ENCODE measurements at places on chromosomes 1 and 21.

DNA sequence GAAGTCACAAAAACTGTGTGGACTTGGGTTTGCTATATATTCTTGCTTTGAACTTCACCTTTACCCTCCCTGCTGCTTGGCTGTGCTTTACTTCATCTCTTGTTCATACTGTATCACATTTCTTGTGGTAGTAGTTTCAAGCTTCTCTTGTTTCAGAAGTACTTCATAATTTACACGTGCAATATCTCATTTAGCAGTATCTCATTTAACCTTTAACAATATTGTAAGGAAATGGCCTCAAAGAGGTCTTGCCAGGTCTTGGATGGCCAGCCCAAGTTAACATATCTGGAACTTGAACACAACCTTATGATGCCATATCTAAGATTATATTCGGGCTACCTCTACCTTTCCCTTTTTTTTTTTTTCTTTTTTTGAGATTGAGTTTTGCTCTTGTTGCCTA, 1.7 kb upstream of the TRIM45 start:
- DNase-seq = no peak

DNA sequence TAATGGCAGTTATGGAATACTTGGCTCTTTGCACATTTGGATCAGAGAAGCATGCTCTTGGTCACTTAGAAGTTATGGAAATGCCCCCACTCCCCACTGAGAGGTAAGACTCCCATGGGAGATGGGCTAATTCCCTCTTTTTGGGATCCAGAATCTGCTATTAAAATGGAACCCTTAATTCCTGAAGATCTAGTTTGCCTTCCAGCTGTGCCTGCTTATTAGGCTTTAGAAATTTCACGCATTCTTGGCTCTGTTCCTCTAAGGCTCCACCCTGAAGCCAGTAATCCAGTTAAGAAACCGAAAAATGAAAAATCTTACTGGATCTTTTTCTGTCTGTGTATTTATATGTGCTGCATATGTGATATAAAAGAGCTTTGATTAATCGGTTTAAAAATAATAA, 76.7 kb downstream of the USH2A start:
- no peak for DNase-seq

DNA sequence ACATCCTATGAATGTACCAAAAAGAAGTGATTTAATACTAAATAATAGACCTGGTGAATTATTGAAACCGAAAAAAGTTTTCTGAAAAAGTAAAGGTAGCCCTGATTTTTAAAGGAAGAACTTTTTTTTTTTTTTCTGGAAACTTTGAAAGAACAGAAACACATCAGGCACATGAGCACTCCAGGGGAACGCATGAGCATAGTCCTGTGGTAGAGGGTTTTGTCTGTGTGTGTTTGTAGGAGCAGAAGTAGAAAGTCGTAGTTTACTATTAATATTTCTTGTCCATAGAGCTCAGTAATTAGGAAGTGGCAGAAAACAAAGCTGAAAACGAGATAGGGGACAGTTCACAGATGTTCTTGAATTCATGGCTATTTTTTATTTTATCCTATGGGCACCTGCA, 1175.9 kb upstream of the B3GALT2 start:
- DNase-seq = no peak

DNA sequence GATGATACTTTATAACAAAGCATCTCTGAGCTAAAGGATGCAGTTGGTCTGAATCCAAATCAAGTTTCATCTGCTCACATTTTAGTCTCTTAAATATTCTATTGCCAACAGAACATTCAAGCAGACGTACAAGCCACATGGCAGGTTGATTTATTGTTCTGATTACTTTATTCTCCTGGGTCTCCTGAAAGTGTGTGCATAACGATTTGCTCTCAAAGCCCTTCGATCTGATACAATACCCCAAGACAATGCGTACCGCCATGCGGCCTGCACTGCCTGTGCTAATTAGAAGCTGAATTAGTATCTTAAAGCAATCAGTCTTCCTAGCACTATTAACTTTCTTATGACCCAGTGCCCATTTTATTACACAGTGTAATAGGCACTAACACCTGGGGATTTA, 56.9 kb downstream of the FHAD1 start:
- DNase-seq = no peak

GRCh38 chr1:88683541-88684481, at the start of gene PKN2:
TSS of gene PKN2 (plus strand) at chr1:88684273. CDS start at chr1:88684581, 308 bp downstream.
- DNase-seq = peak; percentile 95

DNA sequence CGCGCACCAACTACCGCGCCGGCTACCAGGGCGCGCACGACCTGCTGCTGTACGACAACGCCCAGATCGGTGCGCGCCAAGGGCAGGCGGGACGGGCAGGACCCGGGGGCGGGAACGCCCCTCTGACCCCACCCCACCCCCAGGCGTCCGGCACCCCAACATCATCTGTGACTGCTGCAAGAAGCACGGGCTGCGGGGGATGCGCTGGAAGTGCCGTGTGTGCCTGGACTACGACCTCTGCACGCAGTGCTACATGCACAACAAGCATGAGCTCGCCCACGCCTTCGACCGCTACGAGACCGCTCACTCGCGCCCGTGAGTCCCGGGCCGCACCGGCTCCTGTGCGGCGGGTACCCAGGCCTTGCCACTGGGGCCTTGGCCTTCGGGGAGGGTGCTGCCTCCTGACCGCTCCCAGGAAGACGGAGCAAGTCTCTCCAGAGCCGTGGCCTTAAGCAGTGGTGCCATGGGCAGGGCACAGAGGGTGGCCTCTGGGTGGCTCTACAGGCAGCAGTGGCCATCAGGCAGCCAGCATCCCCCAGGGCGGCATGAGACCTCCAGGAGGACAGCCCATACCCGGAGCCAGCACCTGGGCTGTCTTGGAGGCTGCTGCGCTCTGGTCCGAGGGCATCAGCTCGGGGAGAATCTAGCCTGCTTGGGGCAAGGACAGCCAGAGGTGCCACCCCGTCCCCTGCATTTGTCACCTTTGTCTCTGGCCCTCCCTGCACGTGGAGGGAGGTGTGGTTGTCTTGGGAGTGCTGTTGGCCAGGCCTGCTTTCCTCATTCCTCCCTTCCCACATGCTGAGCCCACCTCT, 8.1 kb upstream of the MMP23B start:
- no peak for DNase-seq

DNA sequence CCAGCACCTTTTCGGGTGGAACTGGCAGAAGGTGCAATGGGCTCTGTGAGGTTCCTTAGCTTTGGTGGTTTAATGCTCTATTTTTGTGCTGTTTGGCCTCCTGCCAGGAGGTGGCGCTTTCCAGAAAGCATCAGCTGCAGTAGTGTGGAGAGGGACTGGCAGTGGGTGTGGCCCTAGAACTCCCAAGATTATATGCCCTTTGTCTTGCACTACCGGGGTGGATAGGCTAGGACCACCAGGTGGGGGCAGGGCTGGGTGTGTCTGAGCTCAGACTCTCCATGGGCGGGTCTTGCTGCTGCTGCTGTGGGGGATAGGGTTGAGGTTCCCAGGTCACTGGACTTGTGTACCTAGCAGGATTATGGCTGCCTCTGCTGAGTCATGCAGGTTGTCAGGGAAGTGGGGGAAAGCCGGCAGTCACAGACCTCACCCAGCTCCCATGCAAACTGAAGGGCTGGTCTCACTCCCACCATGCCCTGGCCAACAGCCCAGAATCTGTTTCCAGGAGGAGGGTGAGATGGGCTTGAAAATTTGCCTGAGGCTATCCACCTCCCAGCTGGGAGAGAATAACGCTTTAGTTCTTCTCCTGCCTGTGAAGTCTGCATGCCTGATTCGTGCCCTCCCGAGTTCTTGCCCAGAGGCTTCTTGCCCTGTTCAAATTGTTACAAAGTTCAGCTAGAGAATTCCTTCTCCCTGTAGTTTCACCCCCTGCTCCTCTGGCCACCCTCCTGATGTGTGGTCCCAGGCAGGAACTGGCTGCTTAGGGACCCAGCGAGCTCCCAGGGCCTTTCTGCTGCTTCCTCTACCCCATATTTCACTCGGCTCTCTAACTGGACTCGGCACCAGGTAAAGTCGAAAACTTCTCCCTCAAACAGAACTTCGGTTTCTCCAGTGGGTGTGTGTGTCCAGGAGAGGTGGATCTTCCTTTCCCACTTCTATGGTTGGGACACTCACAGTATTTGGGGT, 76.5 kb upstream of the BTG3 start:
- peak; percentile 58 for DNase-seq

GRCh38 chr21:42424914-42425541, 21.3 kb downstream of the UBASH3A start:
- peak; percentile 63 for DNase-seq

GRCh38 chr1:75430526-75430925, 180.4 kb downstream of the SLC44A5 start:
- DNase-seq = no peak

DNA sequence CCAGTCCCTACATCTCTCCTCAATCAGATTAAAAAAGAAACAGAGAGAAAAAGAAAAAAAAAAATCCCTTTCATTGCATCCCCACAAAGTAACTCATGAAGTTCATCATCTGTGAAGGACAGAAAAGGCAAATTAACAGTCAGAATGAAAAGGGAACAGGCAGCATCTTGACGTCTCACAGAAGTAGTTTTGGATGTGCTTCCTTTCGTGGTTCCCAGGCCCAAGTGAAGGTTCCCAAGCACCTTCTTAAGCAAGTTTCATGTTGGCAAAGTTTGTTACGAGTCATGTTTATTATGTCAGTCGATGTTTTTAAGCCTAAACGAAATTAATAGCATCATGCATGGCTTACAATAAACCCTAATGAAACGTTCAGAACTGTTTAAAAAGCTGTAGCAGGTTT, 475.2 kb downstream of the SETD4 start:
- DNase-seq = no peak

DNA sequence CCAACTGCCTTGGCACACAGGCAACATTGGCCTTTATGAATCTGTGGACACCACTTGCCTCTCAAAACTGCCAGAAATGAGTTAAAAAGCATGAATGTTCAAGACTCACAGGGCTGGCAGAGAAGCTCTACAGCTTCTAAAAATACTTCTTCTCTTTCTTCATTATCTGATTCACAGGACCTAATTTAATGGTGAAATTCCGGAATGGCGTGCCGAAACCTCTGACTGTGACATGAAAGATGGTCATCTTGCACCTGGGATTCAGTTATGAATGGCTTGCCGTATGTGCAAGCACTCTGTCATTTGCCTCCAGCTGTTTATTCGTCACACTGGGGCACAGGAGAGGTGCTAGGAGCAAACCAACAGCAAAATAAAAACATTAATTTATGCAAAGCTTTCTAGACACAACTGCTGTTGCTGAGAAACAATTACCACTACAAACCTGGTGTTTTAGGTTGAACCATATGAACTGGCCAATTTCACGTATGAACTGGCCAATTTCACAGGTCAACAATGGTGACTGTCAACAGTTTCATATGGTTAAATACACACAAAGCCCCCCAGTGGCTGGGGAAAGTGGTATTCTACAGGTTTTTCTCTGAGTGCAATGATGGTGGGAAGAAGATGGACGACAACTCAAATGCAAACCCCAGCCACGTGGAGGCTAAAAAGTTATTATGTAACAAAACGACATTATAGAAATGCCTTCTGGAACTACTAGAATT, 648.3 kb downstream of the KIF26B start:
- no peak for DNase-seq

DNA sequence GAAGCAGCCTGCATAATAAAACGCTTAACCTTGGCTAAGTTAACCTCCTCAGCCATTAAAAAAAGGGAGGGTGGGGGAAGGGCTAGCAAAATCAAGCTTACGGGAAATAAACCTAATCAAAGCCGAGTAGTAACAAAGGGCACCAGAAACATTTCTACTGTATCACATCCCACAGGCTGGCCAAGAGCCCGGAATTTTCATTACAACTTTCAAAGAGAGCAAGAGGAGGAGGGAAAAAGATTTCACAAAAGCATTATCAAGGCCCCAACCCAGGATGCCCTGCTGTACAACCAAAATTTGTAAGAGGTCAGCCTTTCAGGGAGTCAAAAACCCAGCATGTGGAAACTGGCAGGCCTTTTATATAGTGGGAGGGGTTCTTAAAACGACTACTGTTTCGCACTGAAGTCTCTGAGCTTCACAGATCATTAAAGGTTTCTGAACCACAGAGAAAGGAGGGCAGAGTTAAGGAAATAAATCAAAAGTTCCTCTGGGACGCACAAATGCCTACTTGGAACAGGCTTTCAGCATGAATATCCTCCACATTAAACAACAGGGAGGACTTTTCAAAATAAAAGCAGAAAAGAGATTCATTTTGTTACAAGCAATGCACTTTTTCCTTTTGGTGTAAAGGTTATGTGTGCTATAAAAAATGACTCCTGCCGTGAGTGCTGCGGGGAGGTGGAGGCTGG, 90.4 kb downstream of the SLC45A1 start:
- DNase-seq = no peak

- DNase-seq = peak; percentile 78
Observed at GRCh38 chr1:203504400-203505250, 10.7 kb downstream of the OPTC start.

DNA sequence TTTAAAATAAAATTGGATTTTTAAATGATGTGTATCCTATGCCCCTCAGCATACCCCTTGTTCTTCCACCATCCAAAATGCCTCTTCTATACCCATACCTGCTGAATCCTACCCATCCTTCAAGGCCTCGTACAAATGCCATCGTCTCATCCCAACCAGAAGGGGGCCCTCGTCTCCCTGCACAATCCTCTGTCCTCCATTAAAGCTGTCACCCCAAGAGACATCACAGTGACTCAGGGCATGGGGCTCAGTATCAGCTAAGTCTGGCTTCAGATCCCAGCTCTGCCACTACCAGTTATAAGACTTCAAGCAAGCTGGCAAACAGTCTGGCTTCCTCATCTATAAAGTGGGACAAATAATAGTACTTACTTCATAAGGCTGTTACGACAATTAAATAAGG, 23.8 kb downstream of the IGFN1 start:
- DNase-seq = peak; percentile 11

GRCh38 chr1:25031966-25032667, 102.0 kb upstream of the RUNX3 start:
- DNase-seq = no peak

DNA sequence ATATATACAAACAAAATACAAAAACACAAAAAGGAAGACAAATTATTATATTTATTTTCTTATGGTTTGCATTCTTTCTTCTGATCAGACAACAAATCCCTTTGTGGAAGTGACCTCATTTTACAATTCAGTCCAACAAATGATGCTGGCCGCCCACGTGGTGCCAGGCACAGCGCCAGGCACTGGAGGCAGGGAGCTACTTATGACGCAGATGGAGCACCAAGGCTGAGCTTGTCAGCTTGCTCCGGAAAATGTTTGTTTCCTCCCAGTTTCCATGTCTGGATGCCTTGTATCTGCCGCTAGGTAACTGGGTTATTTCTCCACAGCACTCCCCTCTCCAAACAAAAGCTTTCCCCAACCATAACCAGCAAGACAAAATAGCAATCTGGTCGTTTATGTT, 30.7 kb upstream of the CD34 start:
- DNase-seq = no peak

DNA sequence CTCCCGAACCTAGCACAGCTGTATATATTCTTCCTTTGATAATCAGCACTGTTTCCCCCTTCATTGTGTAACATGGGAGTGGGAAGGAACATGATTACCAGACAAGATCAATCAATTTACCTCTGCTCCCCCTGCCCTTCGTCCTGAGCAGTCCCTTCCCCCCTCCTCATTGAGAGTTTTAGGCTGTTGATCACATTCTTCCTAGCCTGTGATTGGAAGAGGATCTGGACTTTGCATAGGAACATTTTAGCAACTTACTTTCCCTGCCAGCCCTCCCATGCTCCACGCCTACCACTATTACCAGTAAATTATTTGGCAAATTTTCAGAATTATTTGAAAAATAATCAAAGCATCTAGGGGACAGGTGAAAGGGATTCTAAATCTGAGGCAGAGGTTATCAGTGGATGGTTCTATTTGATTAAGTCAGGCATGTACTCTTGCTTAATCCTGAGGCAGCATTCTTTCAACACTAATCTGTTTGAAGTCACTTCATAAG, 62.7 kb upstream of the ABCD3 start:
- no peak for DNase-seq

GRCh38 chr1:109111386-109112055, 2.4 kb upstream of the ELAPOR1 start:
- no peak for DNase-seq

Measured in activated CD4-positive, CD25-positive, alpha-beta regulatory T cell treated with anti-CD3 and anti-CD28 coated beads, Interleukin-2, amount 50 U/mL, for 72 hours (primary cell).